ENCODE measurements at places on chromosomes 3 and 15.
A peak's percentile ranks its signal among the peaks of the same experiment; 100 is the strongest.

- DNase-seq, result no peak
Observed at GRCh38 chr15:63663906-63664305, 66.7 kb downstream of the FBXL22 start.

DNA sequence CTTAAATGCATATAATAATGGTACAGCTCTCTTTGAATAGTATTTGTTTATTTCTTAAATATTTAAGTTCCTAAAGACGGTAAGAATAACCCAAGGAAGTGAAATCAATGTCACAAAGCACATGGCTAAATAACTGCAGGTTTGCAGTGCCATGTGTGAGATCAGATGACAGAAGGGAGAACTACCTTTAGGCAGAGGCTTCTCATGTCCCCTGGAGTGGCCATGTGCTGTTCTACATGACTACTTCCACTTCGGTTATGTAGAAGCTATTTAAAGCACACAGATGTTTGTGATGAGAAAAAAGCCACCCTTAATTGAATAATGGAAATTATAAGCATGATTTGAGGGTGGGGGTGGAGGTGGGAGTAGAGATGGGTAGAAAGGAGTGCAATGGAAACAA is 109.1 kb downstream of the UBE3A start:
- DNase-seq, result no peak

DNA sequence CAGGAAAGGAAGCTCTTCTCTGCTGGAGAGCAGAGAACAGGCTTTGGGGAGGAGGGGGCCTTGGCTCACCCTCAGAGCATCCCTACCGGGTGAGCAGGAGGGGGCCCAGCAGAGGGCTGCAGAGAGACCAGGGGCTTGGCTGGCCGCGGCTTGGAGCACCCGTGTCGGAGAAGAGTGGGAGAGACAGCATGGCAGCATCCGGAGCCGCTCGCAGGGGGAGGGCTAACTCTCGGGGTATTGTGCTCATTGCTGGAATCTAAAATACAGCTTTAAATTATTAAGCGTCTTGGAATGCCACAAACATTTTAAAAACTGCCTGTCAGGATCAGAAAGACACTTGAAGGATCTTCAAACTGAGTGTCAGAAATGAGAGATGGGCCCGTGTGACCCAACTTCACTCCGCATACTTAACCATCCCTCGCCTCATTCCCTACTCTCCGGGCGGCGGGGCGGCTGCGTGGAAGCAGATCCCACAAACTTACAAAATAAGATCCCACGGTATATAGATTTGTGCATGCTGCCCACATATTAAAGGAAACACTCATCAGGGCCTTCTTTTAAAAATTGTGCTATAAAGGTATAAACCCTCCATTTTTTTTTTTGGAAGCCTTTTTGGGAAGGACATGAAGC is 53.9 kb downstream of the EIF4E3 start:
- no peak for DNase-seq

DNA sequence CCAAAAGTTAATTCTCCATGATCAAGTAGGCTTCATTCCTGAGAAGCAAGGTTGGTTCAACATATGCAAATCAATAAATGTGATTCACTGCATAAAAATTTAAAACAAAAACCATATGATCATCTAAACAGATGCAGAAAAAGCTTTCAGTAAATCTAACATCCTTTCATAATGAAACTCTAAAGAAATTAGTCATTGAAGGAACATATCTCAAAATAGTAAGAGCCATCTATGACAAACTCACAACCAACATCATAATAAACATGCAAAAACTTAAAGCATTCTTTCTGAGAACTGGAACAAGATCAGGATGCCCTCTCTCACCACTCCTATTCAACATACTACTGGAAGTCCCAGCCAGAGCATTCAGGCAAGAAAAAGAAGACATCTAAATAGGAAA is 254.1 kb downstream of the AGBL1 start:
- no peak for DNase-seq

DNA sequence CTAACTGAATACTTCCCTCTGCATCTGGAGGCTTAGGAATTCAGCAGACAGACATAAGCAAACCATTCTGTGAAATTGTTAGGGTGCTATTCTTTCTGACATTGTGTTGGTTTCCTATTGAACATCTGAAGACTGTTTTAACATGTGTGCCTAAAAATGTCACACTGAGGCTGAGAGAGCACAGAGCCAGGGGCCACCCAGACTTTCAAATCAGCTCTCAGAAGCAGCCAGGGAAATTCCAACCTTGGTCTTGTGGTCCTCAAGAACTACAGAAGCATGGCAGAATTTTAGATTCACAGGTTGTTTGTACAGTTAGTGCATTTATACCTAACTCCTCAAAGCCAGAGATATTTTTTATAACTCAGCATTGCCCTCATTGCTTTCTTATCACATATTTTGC is 929.2 kb upstream of the CFAP20DC start:
- no peak for DNase-seq

- no peak for DNase-seq
Observed at GRCh38 chr3:27431116-27431515, 53.1 kb downstream of the SLC4A7 start.

- DNase-seq, result no peak
Observed at GRCh38 chr15:58432401-58432800, 610 bp downstream of the LIPC start.

DNA sequence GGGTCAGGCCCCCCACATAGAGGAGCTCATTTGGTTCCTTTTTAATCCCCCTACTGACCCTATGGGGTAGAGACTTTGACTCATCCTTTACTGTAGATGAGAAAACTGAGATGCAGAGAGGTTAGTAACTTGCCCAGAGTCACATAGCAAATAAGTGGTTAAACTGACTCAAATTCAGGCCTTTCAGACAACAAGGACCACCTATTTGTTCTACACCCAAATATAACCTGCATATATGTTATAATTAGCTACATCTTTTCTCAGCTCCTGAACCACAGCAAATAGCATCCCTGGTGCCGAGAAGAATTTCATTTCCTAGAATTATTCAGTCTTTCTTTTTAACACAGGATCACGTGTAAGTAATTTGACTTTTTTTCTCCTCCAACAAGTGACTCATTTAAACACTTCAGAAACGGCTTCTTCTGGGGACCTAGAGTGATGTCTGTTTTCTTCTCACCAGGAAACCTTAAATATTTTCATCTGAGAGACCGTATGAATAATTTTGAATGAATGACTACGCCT is 57.4 kb downstream of the MGLL start:
- no peak for DNase-seq

GRCh38 chr15:70526221-70526973 is 237.0 kb downstream of the UACA start:
- no peak for DNase-seq

DNA sequence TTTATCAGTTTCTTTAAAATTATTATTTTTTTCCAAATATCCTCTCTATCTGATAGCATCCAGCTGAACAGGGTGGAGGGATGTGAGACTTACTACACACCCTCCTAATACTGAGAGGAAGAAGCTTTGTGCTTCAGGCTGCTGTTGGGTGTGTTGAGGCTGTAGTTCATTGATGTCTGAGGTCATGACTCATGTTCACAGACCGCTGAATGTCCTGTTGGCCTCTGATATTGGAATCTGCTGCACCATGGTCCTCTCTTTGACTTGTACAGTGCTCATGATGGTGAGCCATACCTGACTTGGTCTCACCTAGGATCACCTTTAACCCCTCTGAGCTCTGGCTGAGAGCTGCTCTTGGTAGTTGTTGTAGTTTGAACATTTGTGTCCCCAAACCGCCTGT is 302.9 kb downstream of the SATB1 start:
- no peak for DNase-seq

GRCh38 chr3:123843668-123844067 is 40.5 kb downstream of the MYLK start:
- DNase-seq, result no peak

- peak; percentile 53 for DNase-seq
Observed at GRCh38 chr15:90233387-90234095, at the start of gene CIB1. Gene CIB1 (minus strand): TSS chr15:90233941. CDS start chr15:90233885, 56 bp downstream.

DNA sequence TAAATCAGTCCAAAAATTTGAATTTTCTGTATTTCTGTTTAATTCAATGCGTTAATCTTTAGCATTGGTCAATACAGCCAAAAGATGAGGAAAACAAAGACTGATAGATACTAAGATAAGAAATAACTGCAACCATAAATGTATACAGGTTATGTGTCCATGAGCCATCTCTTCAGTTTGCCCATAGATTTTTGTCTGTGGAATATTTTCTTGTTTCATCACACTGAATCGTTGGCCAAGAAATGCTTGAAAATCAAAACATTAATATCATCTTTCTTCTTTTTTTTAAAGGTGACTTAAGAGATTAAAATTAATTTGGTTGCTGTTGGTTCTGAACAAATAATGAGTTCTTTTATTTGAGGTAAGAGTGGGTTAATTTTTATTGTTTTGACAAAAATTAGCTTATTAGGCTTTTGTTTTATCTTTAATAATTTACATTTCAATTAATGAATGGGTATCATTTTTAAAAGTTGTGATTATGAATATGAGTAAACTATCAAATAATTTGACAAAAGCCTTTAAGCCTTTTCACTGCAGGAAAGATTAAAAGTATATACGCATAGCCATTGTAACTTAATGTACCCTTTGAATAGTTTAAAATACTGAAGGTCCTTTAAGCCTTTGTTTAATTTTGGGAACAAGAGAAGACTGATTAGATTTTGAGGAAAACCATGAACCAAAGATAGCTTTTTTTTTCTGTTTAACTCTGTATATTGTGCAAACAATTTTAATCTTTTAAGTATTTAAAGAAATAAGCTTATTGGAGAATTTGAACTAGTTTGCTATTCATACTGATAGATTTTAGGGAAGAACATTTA is 14.7 kb upstream of the CHD2 start:
- no peak for DNase-seq

DNA sequence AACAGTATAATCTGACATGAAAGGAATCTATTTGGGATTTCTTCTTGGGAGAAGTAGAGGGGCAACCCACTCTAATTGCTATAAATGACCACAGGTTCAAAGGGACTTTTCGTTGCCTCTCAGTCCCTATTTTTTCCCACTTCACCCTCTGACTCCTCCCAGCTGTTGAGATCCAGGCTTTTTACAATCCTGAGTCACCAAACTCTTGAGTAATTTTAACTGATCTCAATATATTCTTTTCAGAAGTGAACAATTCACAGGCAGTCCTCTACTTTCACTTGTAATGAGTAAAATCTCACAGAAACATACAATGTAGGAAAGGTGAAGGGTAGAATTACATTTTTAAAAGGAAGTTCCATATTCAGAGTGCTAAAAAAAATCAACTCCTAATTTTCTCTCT is 44.6 kb downstream of the EIF4E3 start:
- DNase-seq, result no peak

DNA sequence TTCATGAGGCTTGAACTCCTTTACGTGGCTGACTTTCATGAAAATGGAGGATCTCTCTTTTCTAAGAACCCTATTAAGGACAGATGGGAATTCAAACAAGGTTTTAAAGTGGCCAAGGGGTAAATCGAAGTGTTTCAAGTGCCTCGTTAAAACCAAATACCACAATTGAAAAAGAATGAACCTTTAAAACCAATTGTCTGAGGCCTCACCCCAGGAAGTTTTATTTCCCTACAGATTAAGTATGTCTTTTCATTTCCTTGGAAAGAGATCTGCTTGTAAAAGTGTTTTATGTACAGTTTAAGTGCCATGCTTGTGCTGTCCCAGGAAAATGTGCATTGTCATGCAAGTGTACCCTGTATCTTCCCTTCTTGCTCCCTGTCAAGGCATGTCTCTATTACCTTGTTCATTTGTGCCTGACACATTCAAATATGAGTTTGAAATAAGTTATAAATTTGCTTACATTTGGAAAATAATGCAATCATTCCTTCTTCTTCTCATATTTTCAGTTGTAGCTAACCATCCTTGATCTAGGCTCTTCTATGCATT is 138.7 kb downstream of the ZPLD1 start:
- DNase-seq, result no peak

- DNase-seq, result no peak
Observed at GRCh38 chr15:84391191-84391590, 155.6 kb downstream of the GOLGA6L4 start.

GRCh38 chr3:113697500-113698090 is 1.2 kb upstream of the USF3 start:
- no peak for DNase-seq

GRCh38 chr3:185423178-185423577 is 60.2 kb downstream of the MAP3K13 start:
- DNase-seq, result no peak

GRCh38 chr3:73098873-73099272 is 37.4 kb downstream of the EBLN2 start:
- no peak for DNase-seq

DNA sequence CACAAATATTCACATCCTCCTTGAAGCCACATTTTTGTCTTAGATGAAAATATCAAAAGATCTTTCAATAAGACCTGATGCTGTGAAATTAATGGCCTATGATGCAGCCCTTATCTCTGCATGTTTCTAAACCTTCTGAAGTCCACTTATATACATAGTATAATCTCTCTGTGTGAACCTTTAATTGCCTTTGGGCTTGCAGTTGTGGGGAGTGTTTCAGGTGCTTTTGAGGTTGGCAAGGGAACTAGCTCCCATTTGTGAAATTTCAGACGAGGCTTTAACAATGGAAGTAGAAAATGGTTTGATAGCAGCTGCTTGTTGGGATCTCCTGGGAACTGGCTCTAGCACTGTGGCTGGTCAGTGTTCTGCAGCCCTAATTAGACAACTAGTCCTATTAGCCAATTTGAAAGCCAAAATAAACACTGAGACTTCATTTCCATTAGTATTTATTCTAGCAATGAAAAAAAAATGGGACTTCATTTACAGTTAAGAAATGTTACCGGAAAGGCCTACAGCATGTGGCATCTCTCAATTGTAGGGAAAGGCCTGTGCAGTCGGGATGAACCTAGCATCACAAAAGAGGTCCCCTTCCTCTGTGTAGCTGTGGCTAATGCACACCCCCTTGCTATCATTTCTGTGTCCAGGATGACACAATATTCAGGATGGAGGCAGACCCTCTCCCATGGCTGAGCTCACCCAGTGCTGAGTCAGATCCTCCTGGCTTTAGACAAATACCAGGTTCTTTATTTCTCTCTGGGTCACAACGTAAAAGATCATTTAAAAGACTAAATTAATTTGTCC is 140.7 kb upstream of the TRIM42 start:
- no peak for DNase-seq

GRCh38 chr15:55993804-55994560 is 570 bp upstream of the NEDD4 start:
- DNase-seq, result peak; percentile 60

DNA sequence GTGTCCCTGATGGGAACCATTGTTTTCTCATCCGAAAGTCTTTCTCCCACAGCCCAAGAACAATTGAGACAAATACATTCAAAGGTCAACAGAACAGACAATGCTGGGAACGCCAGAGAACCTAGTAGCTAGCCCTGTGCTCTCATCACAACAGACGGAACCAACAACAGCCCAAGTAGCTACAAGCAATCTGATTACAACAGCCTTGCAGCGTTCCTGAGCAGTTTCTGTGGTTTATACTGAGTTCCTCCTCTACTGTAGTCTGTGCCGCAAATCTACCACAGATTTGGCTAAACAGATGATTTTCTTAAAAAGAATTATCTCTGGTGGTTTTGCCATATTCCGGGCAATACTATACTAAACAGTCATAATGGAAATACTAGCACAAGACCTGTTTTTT is 435.6 kb downstream of the MECOM start:
- DNase-seq, result no peak

- DNase-seq, result no peak
Observed at GRCh38 chr15:45801543-45801942, 166.7 kb downstream of the SQOR start.

- no peak for DNase-seq
Observed at GRCh38 chr3:81425198-81425868, 336.1 kb downstream of the GBE1 start.

- peak; percentile 25 for DNase-seq
Observed at GRCh38 chr3:4343258-4343657, 40.1 kb downstream of the SETMAR start.

Data from SK-N-DZ (cell line).